ENCODE measurements at places on chromosomes 7 and 10.
A peak's percentile ranks its signal among the peaks of the same experiment; 100 is the strongest.

DNA sequence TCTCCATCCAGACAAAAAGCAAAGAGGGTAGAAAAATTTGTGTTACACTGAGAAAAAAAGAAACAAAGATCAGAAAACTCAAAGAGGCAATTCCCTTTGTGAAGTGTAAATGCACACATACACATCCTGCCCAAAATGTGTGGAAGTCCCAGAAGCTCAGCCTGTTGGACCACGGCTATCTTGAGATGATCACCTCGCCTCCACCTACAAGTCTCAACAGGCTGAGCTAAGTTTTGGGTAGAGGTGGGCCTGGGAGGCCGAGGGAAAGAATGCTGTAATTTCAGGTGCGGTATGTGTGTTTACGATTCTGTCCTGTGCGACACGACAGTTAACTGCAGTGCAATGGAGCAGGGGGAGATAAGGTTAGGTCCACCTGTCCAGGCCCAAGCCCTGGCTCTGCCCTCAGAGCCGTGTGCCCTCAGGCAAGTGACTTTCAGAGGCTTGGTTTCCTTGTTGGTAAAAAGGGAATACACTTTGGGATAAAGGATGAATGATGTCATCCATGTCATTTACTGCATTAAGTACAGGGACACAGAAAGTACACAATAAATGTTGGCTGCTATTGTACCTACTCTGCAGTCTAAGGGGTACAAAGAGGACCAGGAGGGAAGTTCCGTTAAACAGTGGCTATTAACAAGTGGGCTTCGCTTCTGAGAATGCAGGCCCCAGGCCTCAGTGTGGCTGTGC, 67.3 kb downstream of the AFAP1L2 start:
- DNase-seq, result no peak

DNA sequence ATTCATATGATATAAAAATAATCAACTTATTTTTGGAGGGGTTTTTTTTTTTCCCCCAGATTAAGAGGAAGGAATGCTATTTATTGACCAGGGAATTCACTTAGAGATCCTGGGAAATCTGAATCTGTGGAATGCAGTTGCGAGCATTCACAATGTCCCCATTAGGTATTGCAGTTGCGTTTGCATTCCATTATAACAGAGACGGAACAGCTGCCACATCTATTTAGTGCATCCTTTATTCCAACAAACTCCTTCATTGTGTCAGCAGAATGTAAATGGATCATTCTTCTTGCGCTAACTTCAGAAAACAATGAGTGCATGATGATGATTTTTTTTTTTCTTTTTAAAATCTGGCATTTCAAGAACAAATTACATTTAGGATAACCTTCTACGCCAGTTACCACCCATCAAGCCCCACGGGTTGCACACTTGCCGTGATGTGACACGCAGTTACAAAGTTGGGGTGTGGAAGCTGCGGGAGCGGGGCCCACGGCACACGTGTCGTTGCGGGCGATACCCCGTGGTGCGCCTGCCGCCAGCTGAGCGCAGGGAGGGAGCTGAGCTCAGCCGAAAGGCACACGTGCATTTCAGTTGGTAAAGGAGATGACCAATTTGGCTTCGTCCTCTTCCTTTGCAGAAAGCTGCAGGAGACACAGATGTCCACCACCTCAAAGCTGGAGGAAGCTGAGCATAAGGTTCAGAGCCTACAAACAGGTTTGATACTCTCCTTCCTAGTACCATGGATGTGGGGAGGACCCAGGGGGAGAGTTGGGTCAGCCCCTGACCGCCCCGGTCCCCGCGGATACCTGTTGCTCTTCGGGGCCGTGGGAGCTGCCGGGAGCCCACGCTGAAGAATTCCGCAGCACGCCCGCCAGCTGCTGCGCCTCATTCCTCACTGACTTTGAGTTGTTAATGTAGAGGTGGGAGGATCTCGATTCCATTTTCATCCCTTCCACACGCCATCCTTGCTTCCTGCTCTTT, 175.3 kb upstream of the SH2B2 start:
- DNase-seq, result no peak

DNA sequence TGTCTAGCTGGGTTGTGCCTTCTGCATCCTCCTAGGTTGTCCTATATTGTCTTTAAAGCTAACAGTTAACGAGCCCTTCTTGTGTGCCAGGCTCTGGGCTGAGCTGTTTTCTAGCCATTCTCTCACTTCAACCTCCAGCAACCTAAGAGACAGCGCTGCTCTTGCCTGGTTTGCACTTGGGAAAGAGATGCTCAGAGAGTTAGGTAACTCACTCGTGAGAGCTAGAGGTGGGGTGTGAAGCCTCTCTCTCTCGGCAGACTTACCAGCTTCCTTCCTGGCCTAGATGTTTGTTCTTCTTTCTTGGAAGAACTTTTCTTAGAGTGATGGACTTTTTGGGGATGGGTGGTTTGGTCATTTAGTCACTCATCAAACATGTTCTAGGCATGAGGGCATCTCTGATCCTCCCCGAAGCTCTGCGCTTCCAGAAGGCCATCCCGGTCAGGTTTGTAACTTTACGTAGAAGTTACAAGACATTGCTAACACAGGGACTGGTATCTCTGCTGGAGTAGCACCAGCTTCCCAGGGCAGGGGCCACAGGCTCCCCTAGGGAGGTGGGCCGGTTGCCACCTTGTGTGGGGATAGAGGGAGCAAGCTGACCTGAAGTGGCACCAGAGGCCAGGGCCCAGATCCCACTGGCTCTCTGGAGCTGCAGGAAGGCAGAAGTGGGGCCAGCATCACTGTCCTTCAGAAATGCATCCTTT, 14.3 kb downstream of the TSPAN15 start:
- DNase-seq, result no peak

GRCh38 chr7:31134246-31135188, 82.4 kb downstream of the ADCYAP1R1 start:
- peak; percentile 11 for DNase-seq

- DNase-seq, result no peak
Measured at GRCh38 chr10:128710098-128710797, 584.0 kb upstream of the MKI67 start.

DNA sequence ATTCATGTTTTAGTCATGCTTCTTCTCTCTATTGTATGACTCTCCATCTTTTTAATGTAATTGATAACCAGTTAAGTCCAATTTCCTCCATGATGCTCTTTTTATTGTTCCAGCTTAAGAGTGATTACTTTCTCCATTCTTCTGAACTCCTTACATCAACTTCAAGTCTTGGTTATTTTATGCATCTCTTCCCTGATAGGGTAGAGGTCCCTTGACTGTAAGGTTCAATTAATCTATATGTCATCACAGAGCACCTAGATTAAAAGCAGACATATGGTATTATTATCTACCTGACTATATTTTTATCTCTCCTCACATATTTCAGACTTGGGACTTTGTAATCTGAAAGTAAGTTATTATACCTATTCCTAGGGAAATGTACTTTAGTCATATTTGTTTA, 853.1 kb downstream of the REEP3 start:
- no peak for DNase-seq

GRCh38 chr7:7352845-7353244, 170.5 kb downstream of the C1GALT1 start:
- DNase-seq, result no peak

- no peak for DNase-seq
Measured at GRCh38 chr10:14653271-14654161, 121.2 kb downstream of the FAM107B start.

GRCh38 chr10:48465860-48466521, 138.9 kb downstream of the ARHGAP22 start:
- DNase-seq, result no peak

GRCh38 chr7:50724526-50725520, 57.9 kb downstream of the GRB10 start:
- DNase-seq, result no peak

DNA sequence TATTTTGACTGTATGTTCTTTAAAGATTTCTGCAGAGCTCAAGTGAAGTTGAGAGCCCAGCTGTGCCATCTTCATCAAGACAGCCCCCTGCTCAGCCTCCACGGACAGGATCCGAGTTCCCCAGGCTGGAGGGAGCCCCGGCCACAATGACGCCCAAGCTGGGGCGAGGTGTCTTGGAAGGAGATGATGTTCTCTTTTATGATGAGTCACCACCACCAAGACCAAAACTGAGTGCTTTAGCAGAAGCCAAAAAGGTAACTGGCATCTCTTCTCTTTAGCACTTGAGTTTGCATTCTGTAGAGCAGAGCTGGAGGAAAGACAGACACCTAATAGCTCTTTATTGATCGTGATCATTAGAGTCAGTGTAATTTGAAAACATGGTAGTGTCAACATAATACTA, 33.7 kb downstream of the MCM10 start:
- no peak for DNase-seq

- DNase-seq, result no peak
Measured at GRCh38 chr10:72847681-72848080, 45.9 kb upstream of the OIT3 start.

DNA sequence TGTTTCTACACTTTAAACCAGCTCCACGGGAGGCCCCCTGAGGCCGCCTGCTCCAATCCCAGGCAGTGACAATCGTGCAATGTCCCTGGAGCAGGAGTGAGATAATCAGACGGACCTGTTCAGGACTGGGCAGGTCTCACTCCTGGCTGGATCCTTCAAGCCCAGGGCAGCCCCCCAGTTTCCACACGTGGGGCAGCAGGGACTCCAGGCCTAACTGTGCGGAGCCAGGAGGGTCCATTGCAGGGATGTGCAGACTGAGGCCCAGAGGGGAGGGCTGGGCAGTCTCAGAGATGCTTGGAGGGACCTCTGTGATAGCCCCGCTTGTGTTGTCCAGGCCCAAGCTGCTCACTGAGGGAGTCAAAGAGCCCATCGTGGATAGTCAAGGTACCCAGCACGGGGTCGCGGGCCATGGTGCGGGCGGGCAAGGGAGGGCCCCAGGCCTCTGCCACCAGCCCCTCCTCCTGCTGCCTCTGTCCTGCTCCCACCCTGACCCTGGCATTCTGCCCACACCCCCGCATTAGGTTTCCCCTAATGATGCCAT, 110.5 kb upstream of the KCTD7 start:
- no peak for DNase-seq

DNA sequence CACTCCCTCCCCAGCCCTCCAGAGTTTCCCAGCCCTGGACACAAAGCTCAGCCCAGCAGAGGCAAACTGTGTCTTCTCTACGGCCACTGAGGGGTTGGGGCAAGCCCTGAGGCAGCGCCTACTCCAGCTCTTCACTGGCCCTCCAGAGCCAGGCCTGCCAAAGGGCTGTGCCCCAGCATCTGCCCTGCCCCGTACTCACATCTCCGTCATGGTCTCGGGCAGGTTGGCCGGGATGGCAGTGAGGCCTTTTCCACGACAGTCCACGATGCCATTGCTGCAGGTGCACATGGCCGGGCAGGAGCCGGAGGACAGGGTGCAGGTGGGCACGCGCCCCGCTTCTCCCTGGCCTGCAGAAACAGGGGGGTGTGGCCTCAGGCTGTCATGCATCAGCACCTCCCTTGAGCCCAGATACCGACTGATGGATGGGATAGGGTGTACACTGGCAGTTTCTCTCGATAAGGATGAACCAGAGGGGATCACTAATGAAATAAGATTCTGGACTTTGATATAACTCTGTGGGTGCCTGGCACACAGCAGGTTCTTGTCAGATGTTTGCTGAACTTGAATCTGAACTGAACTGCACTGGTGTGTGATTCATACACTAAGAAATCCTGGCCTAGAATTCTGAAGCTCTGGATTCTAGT, 125.2 kb downstream of the SLIT1 start:
- no peak for DNase-seq

- no peak for DNase-seq
Measured at GRCh38 chr10:26843736-26844135, 17.0 kb downstream of the ABI1 start.

DNA sequence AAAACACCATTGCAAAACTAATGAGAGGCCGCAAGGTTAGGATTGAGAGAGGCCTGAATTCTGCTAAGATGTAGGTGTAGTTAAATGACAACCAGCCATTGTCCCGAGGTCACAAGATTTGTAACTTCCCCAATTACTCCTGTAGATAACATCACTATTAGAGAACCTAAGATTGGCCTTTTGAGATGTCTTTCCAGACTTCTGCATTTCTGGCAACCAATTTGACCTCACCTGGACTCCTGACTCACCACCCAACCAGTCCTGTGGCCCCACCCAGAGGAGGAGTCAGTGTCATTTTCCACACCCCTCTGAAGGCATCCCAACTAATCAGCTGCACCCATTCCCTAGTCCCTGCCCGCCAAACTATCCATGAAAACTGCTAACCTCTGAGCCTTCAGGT, 115.7 kb downstream of the PRKAG2 start:
- no peak for DNase-seq
